Activated CD4-positive, alpha-beta T cell treated with anti-CD3 and anti-CD28 coated beads, Interleukin-2, amount 50 U/mL, for 1 hour (primary cell): ENCODE measurements at places on chromosomes 4 and X.

DNA sequence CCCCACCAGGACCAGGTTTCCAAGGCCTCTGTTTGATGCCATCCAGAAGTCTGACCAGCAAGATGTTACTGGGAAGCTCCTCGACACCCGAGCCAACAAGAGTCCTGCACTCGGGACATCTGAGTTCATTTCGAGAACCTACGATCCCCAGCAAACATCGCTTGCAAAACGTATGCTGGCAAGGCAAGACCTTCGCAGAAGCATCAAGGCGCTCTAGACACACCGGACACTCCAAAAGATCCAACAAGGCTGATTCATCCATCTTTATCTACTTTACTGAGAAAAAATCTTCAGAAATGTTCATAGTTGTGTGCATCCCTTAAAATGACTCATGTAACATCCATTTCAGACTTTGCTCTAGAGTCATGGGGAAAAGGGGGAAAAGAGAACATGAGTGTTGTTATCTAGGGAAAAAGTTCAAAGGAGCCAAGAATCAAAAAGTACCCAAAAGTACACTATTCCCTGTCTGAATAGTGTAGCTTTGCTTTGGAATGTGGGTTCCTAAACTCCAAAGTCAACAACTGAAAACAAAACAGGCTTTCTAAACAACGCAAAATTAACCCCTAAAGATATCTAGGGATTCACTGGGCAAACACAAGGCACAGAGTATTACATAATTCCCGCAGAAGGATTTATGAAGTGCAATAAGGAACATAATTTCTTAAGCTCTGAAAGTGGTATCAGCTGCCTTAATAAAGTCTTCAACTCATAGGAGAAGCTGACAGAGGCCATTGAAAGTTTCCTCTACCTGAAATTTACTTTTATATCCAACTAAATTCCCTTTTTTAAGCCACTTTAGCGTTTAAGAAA lies 1.6 kb downstream of the SH3RF1 start:
- DNase-seq = no peak

GRCh38 chr4:183905081-183905592 lies at the start of gene STOX2:
STOX2 (plus strand) TSS chr4:183905307; CDS start chr4:183906791, 1,484 bp downstream.
- DNase-seq = no peak

GRCh38 chr4:151325949-151326246 lies 493 bp upstream of the SH3D19 start:
- no peak for DNase-seq

- no peak for DNase-seq
Measured at GRCh38 chr4:57607566-57608180, 497.5 kb upstream of the IGFBP7 start.

DNA sequence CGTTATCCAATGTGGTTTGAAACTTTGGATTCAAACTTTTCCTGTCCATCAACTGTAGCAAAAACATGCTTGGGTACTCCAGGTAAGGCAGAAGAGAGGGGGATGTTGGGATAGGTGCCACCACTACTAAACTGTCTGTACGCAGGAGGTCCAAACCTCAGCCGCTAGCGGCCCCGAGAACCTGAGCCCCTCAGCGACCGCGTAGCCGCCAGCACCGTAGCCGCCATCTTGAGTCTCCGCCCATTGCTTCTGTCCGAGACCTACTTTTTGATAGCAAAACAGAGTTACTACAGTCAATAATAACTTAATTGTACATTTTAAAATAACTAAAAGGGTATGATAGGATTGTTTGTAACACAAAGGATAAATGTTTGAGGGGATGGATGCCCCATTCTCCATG lies 119.9 kb upstream of the GRID2 start:
- no peak for DNase-seq

- no peak for DNase-seq
Measured at GRCh38 chr4:24862073-24862751, 50.6 kb downstream of the CCDC149 start.

- DNase-seq = no peak
Measured at GRCh38 chr4:76546759-76547742, 112.0 kb downstream of the SHROOM3 start.

GRCh38 chr4:53371843-53372521 lies 5.5 kb upstream of the FIP1L1 start:
- DNase-seq = no peak

- peak; percentile 4 for DNase-seq
Measured at GRCh38 chr4:119314356-119314755, 7.6 kb downstream of the FABP2 start.

- DNase-seq = no peak
Measured at GRCh38 chr4:25970691-25971432, 56.8 kb downstream of the SMIM20 start.

DNA sequence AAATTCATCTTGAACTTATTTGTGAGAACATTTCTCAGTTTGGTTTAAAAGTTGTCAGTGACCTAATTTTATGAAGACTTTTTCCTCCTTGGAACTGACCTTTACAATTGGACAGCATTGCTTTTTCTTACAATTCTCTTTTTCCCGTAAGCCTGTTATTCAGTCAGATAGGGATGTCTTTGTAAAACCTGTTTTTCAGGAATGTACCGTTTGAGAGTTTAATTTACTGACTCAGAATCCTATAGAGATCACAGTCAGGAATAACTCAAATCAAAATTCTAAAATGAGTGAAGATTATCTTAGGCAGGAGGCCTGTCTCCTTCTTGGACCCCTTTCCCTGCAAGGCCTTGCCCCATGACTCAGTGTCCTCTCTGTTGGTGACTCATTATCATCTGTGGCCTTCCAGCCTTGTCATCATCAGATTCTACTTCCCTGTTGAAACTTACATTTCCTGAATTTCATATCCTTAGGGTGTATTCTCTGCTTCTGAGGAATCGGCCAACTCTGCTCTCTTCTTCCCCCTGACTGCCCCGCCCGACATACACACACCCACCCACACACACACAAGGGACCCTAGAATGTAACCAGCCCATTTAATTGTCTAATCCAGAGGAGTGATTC lies 99.8 kb downstream of the ARHGAP10 start:
- DNase-seq = no peak

DNA sequence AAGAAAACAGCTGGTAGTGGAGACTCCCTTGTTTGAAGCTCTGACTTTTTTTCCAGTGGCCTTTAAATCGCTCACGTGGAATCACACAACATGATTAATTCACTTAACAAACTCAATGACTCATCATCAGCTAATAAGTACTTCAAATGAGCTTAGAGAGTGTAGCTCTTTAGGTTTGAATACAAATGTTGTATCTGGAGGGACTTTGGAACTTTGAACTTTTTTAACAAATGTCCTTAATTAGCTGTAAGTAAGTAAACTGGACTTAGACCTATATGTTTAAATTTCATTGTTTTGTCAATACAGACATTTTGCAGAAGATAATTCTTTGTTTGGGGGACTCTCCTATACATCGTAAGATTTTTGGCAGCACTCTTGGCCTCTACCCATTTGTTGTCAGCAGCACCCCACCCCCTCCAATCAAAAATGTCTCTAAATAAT lies 581.1 kb downstream of the SPRY1 start:
- no peak for DNase-seq

- no peak for DNase-seq
Measured at GRCh38 chrX:2583194-2584162, 82.7 kb upstream of the DHRSX start.

- DNase-seq = peak; percentile 86
Measured at GRCh38 chr4:113547487-113548042, 214.0 kb downstream of the CAMK2D start.

DNA sequence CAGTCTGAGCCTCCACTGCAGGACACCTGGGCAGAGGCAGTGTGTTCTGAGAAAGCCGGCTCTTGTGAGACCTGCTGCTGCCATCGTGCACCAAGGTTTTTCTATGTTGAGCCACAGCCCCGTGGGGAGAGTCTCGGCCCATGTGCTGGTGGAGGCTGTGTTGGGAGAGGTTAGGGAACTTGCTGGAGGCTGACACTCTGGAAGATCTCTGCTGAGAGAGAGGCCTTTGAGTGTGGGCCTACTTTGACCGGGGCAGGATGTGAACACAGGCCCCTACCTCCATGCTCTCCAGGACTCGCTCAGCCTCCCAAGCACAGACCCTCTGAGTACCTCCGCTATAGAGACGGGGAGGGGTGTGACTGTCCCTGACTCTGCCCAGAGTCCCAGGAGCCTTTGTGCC lies 1.3 kb upstream of the S100P start:
- no peak for DNase-seq

- DNase-seq = no peak
Measured at GRCh38 chr4:95957054-95957453, 117.2 kb downstream of the PDHA2 start.

DNA sequence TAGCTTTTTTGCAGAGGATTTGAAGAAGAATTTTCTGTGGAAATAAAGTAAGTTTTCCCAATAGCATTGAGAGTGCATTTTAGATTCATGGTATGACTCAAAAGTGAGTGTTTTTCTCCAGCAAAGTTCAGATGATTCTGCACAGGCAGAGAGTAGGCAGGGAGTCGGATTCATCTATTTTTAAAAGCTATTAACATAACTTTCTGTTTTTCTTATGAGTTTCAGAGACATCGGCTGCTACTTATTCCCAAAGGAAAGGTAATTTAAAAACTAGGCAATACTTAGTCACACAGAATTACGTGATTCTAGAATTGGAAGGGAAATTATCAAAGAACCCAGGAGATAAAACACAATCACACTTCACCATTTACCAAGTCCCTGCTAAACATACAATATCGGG lies 4.4 kb downstream of the CCDC110 start:
- no peak for DNase-seq

GRCh38 chrX:110245011-110245410 lies 72.9 kb downstream of the AMMECR1 start:
- no peak for DNase-seq

DNA sequence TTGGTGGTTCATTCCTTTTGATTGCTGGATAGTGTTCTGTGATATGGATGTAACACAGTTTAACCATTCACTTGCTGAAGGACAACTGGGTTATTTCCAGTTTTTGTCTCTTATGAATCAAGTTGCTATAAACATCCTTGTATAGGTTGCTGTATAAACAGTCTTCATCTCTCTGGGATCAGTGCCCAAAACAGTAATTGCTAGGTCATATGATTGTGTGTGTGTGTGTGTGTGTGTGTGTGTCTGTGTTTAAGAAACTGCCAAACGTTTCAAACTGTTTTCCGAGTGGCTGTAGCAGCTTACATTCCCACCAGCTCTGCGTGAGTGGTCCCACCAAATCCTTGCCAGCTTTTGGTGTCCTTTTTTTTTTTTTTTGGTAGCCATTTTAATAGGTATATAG lies 60.4 kb downstream of the F11 start:
- DNase-seq = no peak

DNA sequence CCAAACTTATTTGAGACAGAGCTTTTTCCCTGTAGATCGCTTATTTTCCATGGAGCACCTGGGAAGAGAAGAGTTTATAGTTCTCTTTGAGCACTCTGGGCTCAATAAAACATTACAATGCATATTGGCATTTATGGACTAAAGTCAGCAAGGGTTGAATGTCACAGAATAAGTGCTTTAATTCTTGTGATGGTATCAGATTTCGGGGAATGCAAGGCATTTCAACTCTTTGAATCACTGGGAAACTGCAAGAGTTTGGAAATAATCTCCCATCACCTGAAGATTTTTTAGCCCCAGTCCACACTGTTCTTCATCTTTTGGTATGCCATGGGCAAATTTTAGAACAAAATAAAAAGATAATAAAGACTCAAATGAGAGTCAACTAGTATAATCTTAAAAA lies 111.5 kb upstream of the WDFY3 start:
- no peak for DNase-seq

GRCh38 chrX:134898440-134898839 lies 92.4 kb upstream of the SMIM10 start:
- DNase-seq = no peak

- DNase-seq = peak; percentile 2
Measured at GRCh38 chrX:8879750-8880149, 78.6 kb upstream of the FAM9A start.

DNA sequence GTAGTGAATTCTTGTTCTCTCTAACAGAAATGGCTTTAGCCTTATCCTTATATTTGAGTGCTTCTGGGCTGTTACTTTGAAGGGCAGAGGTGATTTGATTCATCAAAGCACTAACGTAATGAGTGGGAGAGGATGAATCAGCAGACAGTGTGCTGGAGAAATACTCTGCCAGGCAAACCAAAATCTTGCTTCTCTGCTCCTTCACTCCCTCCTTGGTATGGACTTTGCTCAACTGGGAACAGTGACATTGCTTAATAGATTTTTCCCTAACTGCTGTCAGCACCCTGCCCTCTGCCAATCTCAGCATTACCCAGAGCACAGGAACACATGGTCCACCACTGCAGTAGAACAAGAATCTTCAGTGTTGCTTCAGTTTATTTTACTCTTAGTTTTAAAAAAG lies 56.0 kb downstream of the PDLIM5 start:
- DNase-seq = no peak

GRCh38 chrX:98068024-98068580 lies 1184.4 kb downstream of the RPA4 start:
- DNase-seq = no peak

DNA sequence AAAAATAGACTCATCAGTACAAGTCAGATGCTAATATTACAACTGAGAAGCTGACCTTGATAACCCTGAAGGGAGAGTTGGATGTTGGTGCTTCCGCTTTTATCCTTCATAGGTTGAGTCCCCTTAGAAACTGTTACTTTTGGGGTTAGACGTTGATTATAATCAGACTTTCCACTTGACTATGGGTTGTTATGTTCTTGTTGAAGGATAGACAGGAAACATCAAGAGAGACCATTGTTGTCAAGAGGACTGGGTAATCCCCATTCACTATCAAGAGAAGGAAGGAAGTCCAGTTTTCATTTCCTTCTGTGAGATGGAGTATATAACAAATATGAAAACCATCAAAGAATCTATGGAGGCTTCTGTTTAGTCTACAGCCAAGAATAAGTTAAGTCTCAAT lies 229.9 kb upstream of the AFF2 start:
- DNase-seq = no peak

- DNase-seq = no peak
Measured at GRCh38 chrX:1322393-1322792, 14.2 kb upstream of the IL3RA start.
